Renal pelvis (tissue), 12 donors: ENCODE measurements at places on chromosomes 12 and 14. TPM values are rescaled to one million over a fixed set of nuclear protein-coding genes. Genes with fewer than 3 reads are reported as not detected.

- peak; percentile 19 for DNase-seq
These were observed 40.0 kb upstream of the PCNX4 start for GRCh38 chr14:60051721-60052221.

GRCh38 chr14:24051176-24051788, 527 bp upstream of the CARMIL3 start:
- peak; percentile 8 for DNase-seq

The FGD4 gene
- polyA plus RNA-seq, result 16.1 TPM

The C14orf93 gene
- polyA plus RNA-seq, result 22.5 TPM

The NEUROD4 gene
- not detected for polyA plus RNA-seq
